ENCODE measurements at places on chromosomes 4 and X. TPM values are rescaled to one million over a fixed set of nuclear protein-coding genes. Genes with fewer than 3 reads are reported as not detected.

GLRA3 gene
- 0.11 TPM for total RNA-seq

ASB9 gene
- total RNA-seq = 0.11 TPM

GRCh38 chr4:159017323-159018026, 85.4 kb upstream of the RAPGEF2 start:
- H3K4me3 ChIP-seq = no peak overlapping the region
- peaks cover 61% of the 10 kb centered on the region for H3K4me1 ChIP-seq
- H3K36me3 ChIP-seq = no peaks in the 10 kb centered on the region
- H3K27me3 ChIP-seq = peaks cover 12% of the 10 kb centered on the region

GRCh38 chr4:109067508-109068235, 234.8 kb downstream of the COL25A1 start:
- H3K27me3 ChIP-seq = no peaks in the 10 kb centered on the region
- H3K4me1 ChIP-seq = no peaks in the 10 kb centered on the region
- H3K36me3 ChIP-seq = peaks cover 3% of the 10 kb centered on the region

GRCh38 chrX:9447906-9448305, 17.0 kb upstream of the TBL1X start:
- peaks cover 7% of the 10 kb centered on the region for H3K4me1 ChIP-seq
- H3K4me3 ChIP-seq = no peak overlapping the region
- no peak for DNase-seq
- H3K36me3 ChIP-seq = no peaks in the 10 kb centered on the region
- H3K27ac ChIP-seq = no peak overlapping the region

- no peaks in the 10 kb centered on the region for H3K27me3 ChIP-seq
- no peak overlapping the region for H3K27ac ChIP-seq
- no peak overlapping the region for H3K4me3 ChIP-seq
These were observed 318.4 kb upstream of the GIMD1 start for GRCh38 chr4:106687026-106687425.
